Sciatic nerve (tissue), 2 donors: ENCODE measurements at places on chromosomes 4 and X. TPM values are rescaled to one million over a fixed set of nuclear protein-coding genes. Genes with fewer than 3 reads are reported as not detected.

The UGT2A1 gene
- total RNA-seq = not detected

The NXT2 gene
- 6.7 TPM for total RNA-seq

The C4orf54 gene
- not detected for total RNA-seq

The GLRB gene
- total RNA-seq = 2.7 TPM

The FOXP3 gene
- total RNA-seq = 0.13 TPM

The C1GALT1C1 gene
- 14.7 TPM for total RNA-seq

The CCDC149 gene
- 42.5 TPM for total RNA-seq

The POU3F4 gene
- not detected for total RNA-seq

The CXCR3 gene
- total RNA-seq = 0.31 TPM

The ERAS gene
- total RNA-seq = 0.36 TPM

The SPP1 gene
- total RNA-seq = 254 TPM

The TMEM150C gene
- 14.3 TPM for total RNA-seq

The RPS3A gene
- 1,451 TPM for total RNA-seq

The EVC2 gene
- 12.5 TPM for total RNA-seq

The GPR34 gene
- 10.3 TPM for total RNA-seq

The HMX1 gene
- total RNA-seq = not detected

The RBM3 gene
- 150 TPM for total RNA-seq

The GPC3 gene
- 84.2 TPM for total RNA-seq

The RELL1 gene
- 80.6 TPM for total RNA-seq

The DNASE1L1 gene
- 18.4 TPM for total RNA-seq

The FGF13 gene
- total RNA-seq = 10.4 TPM

The UGT2B11 gene
- total RNA-seq = not detected

The F11 gene
- total RNA-seq = not detected

The H2BW2 gene
- not detected for total RNA-seq

The OTC gene
- 0.36 TPM for total RNA-seq

The NPY5R gene
- total RNA-seq = 0.36 TPM

The NAT8L gene
- total RNA-seq = 8.1 TPM

The ADGRG2 gene
- 5.3 TPM for total RNA-seq

The WWC2 gene
- 67.3 TPM for total RNA-seq

The TSPAN6 gene
- 33.3 TPM for total RNA-seq

The PROM1 gene
- 0.40 TPM for total RNA-seq

The RXFP1 gene
- total RNA-seq = not detected

The RRH gene
- total RNA-seq = 0.62 TPM

The NXF3 gene
- total RNA-seq = 0.94 TPM

The KLHL15 gene
- 7.9 TPM for total RNA-seq

The PAGE4 gene
- total RNA-seq = not detected

The AREG gene
- total RNA-seq = 0.76 TPM

The LEF1 gene
- total RNA-seq = 10.7 TPM

The GAGE1 gene
- total RNA-seq = not detected

The ZNF827 gene
- total RNA-seq = 13.3 TPM

The MAGEA4 gene
- not detected for total RNA-seq

The NAP1L2 gene
- total RNA-seq = 7.9 TPM
